ENCODE measurements at places on chromosomes 7 and 10. TPM values are rescaled to one million over a fixed set of nuclear protein-coding genes. Genes with fewer than 3 reads are reported as not detected.

DNA sequence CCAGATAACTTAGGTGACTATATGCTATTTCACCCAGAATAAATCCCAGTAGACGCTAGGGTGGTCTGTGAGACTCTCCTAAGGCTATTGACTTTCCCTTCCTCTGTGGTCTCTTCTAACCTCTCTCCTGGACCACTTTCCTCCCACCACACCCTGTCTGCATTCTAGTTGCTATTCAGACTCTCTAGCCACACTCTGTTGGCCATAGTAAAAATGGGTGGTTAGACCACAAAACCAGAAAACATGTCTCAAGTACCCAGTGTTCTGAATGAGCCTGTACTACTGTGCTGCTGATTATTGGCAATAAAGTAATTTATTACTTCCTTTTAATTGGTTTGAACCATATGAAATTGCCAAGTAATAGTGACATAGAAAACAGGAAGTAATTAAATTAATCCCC lies 240.8 kb downstream of the KIF20B start:
- H3K36me3 ChIP-seq = no peaks in the 10 kb centered on the region
- no peak for DNase-seq
- no peak overlapping the region for H3K4me3 ChIP-seq
- peaks cover 6% of the 10 kb centered on the region for H3K4me1 ChIP-seq
- no peak overlapping the region for H3K27ac ChIP-seq

DNA sequence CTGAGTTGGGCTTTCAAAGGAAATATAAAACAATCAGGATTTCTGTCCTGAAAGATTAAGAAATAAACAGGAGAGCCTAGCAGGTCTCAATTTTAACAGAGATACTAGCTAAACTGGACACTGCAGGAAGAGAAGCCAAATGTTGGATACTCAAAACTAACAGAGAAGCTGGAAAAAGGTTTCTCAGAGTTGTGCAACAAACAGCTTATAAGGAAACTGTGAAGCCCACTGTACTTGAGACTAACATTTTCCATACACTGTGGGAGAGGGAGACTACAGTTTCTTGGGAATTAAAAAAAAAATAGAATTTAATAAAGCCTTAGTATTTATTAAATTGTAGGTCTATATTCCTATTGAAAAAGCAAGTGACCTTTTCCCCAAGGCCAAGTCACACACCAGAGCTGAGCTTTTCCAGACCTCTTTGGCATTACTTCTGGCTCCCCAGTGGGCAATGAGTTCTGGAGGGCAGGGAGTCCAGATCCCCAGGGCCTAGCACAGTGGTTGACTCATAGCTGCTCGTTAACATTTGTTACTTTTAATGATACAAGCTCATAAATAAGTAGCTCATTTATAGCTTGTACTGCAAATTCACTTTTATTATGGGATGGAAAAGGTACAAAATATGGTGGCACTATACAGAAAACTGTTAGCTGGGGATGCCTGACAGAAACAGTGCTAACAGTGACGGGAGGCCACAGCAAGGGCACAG lies 68.3 kb downstream of the MINDY3 start:
- no peaks in the 10 kb centered on the region for H3K27me3 ChIP-seq
- peaks cover 36% of the 10 kb centered on the region for H3K36me3 ChIP-seq
- no peak overlapping the region for H3K4me3 ChIP-seq
- H3K27ac ChIP-seq = no peak overlapping the region
- peaks cover 4% of the 10 kb centered on the region for H3K4me1 ChIP-seq
- DNase-seq = no peak

- H3K27me3 ChIP-seq = no peaks in the 10 kb centered on the region
- no peak for DNase-seq
- H3K4me3 ChIP-seq = no peak overlapping the region
- peaks cover 3% of the 10 kb centered on the region for H3K36me3 ChIP-seq
Observed at GRCh38 chr7:140222814-140223213, 46.0 kb upstream of the KDM7A start.

Gene RBM20
- not detected for total RNA-seq

- no peak overlapping the region for H3K4me3 ChIP-seq
- H3K27me3 ChIP-seq = peaks cover 1% of the 10 kb centered on the region
- no peak overlapping the region for H3K27ac ChIP-seq
- no peaks in the 10 kb centered on the region for H3K36me3 ChIP-seq
- DNase-seq = no peak
- peaks cover 15% of the 10 kb centered on the region for H3K4me1 ChIP-seq
Observed at GRCh38 chr7:50292165-50292757, 12.3 kb upstream of the IKZF1 start.

- no peak overlapping the region for H3K27ac ChIP-seq
- H3K36me3 ChIP-seq = no peaks in the 10 kb centered on the region
- H3K4me3 ChIP-seq = no peak overlapping the region
- no peak for DNase-seq
- H3K27me3 ChIP-seq = peaks cover 12% of the 10 kb centered on the region
Observed at GRCh38 chr7:39890411-39890810, 59.6 kb upstream of the CDK13 start.

GRCh38 chr7:127850195-127850594 lies 181.0 kb downstream of the LRRC4 start:
- H3K4me3 ChIP-seq = no peak overlapping the region
- H3K4me1 ChIP-seq = peaks cover 20% of the 10 kb centered on the region
- peaks cover 33% of the 10 kb centered on the region for H3K36me3 ChIP-seq
- no peak overlapping the region for H3K27ac ChIP-seq
- no peak for DNase-seq

DNA sequence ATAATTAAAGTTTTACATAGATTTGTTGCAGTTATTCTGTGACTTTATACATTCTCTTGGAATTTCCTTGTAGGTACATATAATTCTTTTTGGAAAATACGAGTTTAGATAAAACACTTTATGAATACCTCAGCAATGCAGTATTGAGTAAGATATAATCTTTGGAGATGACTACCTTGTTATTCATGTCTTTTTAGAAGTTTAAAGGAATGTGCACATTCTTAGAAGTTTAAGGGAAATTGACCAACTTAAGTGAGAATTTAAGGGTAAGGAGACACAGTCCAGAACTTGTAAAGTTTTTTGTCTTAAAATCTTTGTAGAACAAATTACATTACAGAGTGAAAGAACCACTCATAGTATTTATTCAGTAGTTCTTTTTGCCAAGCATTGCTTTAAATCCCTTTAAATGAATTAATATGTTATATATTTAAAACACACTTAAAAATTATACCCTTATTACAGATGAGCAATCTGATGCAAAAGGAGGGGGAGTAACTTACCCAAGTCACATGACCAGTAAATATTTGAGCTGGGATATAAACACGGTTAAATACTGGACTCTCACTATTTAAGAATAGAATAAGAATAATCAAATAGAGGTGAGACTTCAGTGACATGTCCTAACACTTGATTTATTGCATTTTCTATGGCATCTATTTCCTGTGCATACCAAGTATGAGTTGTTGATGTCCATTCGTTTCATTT lies 139.5 kb upstream of the FERD3L start:
- H3K4me1 ChIP-seq = no peaks in the 10 kb centered on the region
- H3K4me3 ChIP-seq = no peak overlapping the region
- DNase-seq = no peak
- H3K27ac ChIP-seq = no peak overlapping the region
- H3K27me3 ChIP-seq = no peaks in the 10 kb centered on the region
- H3K36me3 ChIP-seq = no peaks in the 10 kb centered on the region

- DNase-seq = no peak
- no peaks in the 10 kb centered on the region for H3K36me3 ChIP-seq
- H3K4me3 ChIP-seq = no peak overlapping the region
- no peaks in the 10 kb centered on the region for H3K27me3 ChIP-seq
Observed at GRCh38 chr7:154406312-154406711, 354.1 kb downstream of the DPP6 start.

DNA sequence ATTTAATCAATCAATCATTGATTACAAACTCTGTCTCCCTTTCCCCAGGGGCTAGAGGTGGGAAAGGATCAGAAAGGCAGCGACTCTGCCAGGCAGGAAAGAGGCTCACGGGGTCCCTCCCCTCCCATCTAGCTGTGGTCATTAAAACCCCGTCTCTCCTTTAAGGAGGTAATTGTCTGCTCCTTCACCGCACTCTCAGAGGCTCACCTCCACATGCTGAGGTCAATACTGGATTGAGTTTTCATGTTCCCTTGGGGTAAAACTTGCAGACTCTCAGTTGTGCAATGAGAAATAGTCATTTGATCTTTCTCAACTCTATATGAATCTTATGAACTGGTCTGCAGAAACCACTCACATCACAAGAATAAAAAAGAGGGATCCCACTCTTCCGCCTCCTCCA lies 368.8 kb downstream of the ADRA2A start:
- H3K27ac ChIP-seq = no peak overlapping the region
- H3K4me1 ChIP-seq = no peaks in the 10 kb centered on the region
- H3K4me3 ChIP-seq = no peak overlapping the region
- no peaks in the 10 kb centered on the region for H3K36me3 ChIP-seq
- DNase-seq = no peak

DNA sequence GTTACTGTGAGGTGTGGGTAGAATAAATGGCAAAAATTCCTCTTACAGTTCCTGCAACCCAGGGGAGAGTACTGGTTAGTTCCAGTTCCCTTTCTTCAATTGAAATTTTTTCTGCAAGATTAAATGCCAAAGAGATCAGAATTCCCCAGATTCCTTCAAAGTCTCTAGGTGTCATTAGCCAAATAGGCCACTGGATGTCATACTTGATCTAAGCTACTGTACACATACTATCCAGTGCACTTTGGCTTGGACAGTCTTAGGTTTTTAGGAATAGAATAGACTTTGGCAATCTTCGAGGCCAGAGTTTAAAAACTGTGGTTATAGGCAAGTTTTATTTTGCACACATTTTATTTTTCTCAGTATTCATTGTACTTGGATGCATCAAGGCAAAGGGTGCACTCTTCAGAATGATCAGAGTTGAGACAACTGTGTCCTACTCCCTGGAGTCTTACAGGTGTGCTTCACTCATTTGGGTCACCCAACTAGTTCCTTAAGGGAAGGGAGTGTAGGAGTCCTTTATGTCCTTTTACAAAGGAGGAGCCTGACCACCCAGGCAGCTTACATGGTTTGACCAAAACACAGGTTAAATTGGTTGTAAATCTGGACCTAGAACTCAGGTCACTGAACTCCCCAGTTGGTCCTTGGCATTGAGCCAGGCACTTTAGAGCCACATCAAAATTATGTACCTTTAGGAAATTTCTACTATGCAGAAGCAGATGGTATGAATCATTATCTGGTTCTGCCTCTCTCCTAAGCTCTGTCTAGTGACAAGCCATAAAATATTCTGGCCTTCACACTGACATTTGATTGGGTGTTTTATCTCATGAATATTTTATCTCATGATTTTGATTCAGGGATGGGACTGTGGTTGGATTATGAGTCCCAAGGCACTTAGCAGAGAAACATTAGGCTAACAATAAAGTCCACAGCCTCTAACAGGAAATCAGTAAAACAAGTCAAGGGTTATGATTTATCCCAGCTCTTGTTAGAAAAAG lies 49.5 kb downstream of the ASAH2B start:
- no peak overlapping the region for H3K4me3 ChIP-seq
- H3K4me1 ChIP-seq = peaks cover 11% of the 10 kb centered on the region
- H3K36me3 ChIP-seq = no peaks in the 10 kb centered on the region
- no peak for DNase-seq

Gene NEUROD6
- not detected for total RNA-seq

Gene ECHDC3
- 1.0 TPM for total RNA-seq

GRCh38 chr10:95214369-95214768 lies 20.3 kb downstream of the ACSM6 start:
- H3K4me1 ChIP-seq = no peaks in the 10 kb centered on the region
- DNase-seq = no peak
- no peak overlapping the region for H3K4me3 ChIP-seq
- H3K36me3 ChIP-seq = no peaks in the 10 kb centered on the region
- peaks cover 4% of the 10 kb centered on the region for H3K27me3 ChIP-seq
- H3K27ac ChIP-seq = no peak overlapping the region

DNA sequence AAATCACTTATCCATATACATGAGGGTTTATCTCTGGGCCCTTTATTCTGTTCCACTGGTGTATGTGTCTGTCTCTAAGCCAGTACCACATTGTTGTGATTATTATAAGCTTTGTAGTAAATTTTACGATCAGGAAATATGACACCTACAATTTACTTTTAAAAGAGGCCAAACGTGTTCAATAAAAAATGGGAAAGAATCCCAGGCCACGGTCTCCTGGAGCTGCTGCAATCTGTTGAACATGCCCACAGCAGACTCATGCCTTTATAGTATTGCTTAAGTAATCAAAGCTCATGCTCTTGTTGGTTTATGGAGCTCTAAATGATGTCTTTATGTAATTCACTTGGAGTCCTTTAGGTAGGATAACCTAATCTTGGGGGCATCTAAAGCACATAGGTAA lies 273.0 kb downstream of the ZMYND11 start:
- no peaks in the 10 kb centered on the region for H3K27me3 ChIP-seq
- peaks cover 2% of the 10 kb centered on the region for H3K4me1 ChIP-seq
- no peak overlapping the region for H3K27ac ChIP-seq
- no peaks in the 10 kb centered on the region for H3K36me3 ChIP-seq
- DNase-seq = no peak

GRCh38 chr10:37234692-37235091 lies 109.3 kb downstream of the ANKRD30A start:
- no peak overlapping the region for H3K27ac ChIP-seq
- H3K27me3 ChIP-seq = no peaks in the 10 kb centered on the region
- no peak for DNase-seq
- H3K4me3 ChIP-seq = no peak overlapping the region
- H3K4me1 ChIP-seq = no peaks in the 10 kb centered on the region

DNA sequence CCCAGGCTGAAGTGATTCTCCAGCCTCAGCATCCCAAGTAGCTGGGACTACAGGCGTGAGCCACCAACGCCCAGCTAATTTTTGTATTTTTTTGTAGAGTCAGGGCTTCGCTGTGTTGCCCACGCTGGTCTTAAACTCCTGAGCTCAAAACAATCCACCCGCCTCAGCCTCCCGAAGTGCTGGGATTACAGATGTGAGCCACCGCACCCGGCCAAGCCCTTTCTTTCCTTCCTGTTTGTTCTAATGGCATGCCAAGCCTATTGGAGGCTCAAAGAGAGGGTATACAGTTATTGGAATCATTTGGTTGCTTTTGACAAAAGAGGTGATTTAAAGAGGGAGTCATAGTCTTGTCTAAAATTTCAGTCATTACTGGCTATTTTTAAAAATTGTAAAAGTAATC lies 46.0 kb upstream of the TRIM8 start:
- H3K4me1 ChIP-seq = no peaks in the 10 kb centered on the region
- no peak for DNase-seq
- no peaks in the 10 kb centered on the region for H3K27me3 ChIP-seq

Gene CALML5
- not detected for total RNA-seq

Gene OR2A42
- not detected for total RNA-seq

DNA sequence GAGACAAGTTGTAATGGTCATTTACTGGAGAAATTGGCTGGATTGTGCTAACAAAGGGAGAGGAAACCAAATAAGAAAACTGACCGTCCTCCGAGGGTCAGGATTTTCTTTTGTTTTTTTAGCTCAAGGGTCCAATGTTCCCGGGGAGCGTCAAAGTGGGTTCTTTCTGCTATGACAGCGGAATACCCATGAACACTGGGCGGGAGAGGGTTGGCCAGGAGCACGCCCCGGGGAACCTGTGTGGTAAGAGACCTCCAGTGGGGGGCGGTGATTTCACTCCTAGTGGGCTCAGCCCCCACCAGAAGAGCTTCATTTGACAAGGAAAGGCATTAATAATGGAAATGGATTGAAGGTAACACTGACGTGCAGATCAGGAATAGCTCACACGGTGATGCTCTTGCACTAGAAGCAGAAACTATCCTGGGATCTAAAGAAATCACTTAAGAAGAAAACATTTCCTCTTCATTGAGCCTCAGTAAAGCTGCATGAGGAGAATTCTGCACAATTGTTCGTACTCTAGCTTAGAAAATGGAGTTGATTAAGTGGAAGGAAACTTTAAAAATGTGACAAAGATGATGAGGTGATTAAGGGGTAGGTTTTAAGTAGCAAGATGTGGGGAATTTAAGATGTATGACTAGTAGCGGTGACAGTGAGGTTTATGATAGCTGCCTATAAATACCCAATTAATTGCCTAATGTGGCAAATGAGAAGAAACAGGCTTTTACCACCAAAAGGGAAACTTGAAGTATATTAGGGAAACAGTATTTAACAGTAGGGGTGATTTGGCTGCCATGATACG lies 627.2 kb downstream of the SUGCT start:
- no peak overlapping the region for H3K27ac ChIP-seq
- no peak overlapping the region for H3K4me3 ChIP-seq

Measured in activated CD4-positive, alpha-beta T cell treated with anti-CD3 and anti-CD28 coated beads, Interleukin-2, amount 10 ng/mL, durations not matched to agents 7 days and 5 days (primary cell).